ENCODE measurements at places on chromosomes 4 and X. TPM values are rescaled to one million over a fixed set of nuclear protein-coding genes. Genes with fewer than 3 reads are reported as not detected.

- no peak overlapping the region for H3K4me3 ChIP-seq
- no peak for DNase-seq
- no peaks in the 10 kb centered on the region for H3K36me3 ChIP-seq
- H3K27me3 ChIP-seq: no peaks in the 10 kb centered on the region
Observed at GRCh38 chr4:54731552-54731951, 73.8 kb downstream of the KIT start.

- no peaks in the 10 kb centered on the region for H3K36me3 ChIP-seq
- H3K4me3 ChIP-seq: no peak overlapping the region
- no peak for DNase-seq
- no peak overlapping the region for H3K27ac ChIP-seq
- no peaks in the 10 kb centered on the region for H3K4me1 ChIP-seq
Observed at GRCh38 chrX:28880136-28880535, 292.9 kb downstream of the IL1RAPL1 start.

NUDT6 gene
- total RNA-seq: 4.0 TPM

DNA sequence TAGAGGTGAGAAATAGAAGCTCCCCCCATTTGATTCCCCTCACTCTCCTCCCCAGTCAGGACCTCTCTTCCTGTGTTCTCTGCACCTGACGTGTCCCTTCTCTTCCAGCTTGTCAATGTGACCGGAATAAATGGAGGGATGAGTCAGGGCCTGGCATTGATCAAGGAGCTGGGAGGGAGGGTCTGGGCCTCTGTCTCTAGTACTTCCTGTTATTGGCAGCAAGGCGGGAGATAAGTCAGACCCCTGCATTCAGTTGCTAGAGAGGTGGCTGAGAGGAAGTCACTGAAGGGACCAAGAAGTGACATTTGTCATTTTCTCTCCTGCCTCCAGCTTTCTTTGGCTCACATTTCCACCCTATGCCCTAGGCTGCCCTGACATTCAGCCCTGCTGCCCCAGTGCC, 35.1 kb upstream of the ZNF41 start:
- no peaks in the 10 kb centered on the region for H3K4me1 ChIP-seq
- no peak for DNase-seq
- no peaks in the 10 kb centered on the region for H3K27me3 ChIP-seq
- no peak overlapping the region for H3K4me3 ChIP-seq
- H3K27ac ChIP-seq: no peak overlapping the region

MAP7D2 gene
- total RNA-seq: 0.23 TPM

VAMP7 gene
- total RNA-seq: 38.3 TPM

- H3K27me3 ChIP-seq: no peaks in the 10 kb centered on the region
- no peaks in the 10 kb centered on the region for H3K4me1 ChIP-seq
Observed at GRCh38 chr4:34091451-34091850, 2152.9 kb downstream of the ARAP2 start.

- no peaks in the 10 kb centered on the region for H3K27me3 ChIP-seq
- H3K4me1 ChIP-seq: no peaks in the 10 kb centered on the region
- H3K36me3 ChIP-seq: no peaks in the 10 kb centered on the region
- no peak overlapping the region for H3K4me3 ChIP-seq
Observed at GRCh38 chrX:107629540-107629909, 1.2 kb downstream of the PRPS1 start.

GRCh38 chr4:8580321-8581093, at the start of gene GPR78:
Gene GPR78 (plus strand): TSS chr4:8580392. CDS start chr4:8580983, 591 bp downstream.
- H3K27me3 ChIP-seq: no peaks in the 10 kb centered on the region
- no peaks in the 10 kb centered on the region for H3K4me1 ChIP-seq
- H3K27ac ChIP-seq: no peak within 1 kb of the TSS
- no peaks in the 10 kb centered on the region for H3K36me3 ChIP-seq
- no peak within 1 kb of the TSS for H3K4me3 ChIP-seq

FAM114A1 gene
- 104 TPM for total RNA-seq

DNA sequence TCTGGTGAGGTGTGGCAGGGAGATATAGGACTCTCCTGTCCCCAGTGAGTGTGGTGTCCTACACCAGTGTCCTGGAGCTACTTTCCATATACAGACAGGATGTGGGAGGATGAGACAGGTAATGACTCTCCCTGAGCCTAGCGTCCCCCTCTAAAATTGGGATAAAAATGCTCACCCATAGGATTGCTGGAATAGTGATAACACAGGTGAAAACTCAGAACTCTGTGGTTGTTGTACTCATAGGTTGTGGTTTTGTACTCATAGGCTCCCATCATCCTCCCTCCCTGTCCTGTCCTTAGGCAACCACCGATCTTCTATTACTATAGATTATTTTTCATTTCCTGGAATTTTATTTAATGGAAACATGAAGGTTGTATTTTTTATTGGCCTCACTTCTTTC, 60.7 kb upstream of the NXF3 start:
- no peak overlapping the region for H3K4me3 ChIP-seq
- no peak for DNase-seq
- H3K4me1 ChIP-seq: no peaks in the 10 kb centered on the region
- H3K27ac ChIP-seq: no peak overlapping the region
- no peaks in the 10 kb centered on the region for H3K27me3 ChIP-seq
- no peaks in the 10 kb centered on the region for H3K36me3 ChIP-seq

DNA sequence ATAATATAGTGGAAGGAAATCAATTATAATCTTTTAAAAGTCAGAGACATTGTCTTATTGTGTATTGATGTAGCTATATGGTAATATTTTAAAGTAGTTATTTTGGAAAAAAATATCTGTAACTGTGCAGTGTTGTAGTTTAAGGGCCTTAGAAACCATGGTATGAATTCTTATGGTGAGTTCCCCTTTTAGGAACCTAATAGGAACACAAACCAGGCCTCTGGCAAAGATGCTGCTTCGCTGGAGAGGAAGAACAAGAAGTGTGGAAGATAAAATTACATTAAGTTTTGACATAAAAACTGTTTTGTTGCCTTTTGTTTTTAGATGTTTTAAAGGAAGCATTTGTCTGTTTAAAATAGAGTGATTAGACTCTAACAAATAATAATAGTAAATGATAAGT, 10.9 kb upstream of the TMPRSS11D start:
- no peak overlapping the region for H3K4me3 ChIP-seq
- no peaks in the 10 kb centered on the region for H3K36me3 ChIP-seq
- no peaks in the 10 kb centered on the region for H3K4me1 ChIP-seq
- no peak for DNase-seq

MAP3K15 gene
- total RNA-seq: 0.16 TPM

IL21 gene
- total RNA-seq: not detected

NPNT gene
- 354 TPM for total RNA-seq

DNA sequence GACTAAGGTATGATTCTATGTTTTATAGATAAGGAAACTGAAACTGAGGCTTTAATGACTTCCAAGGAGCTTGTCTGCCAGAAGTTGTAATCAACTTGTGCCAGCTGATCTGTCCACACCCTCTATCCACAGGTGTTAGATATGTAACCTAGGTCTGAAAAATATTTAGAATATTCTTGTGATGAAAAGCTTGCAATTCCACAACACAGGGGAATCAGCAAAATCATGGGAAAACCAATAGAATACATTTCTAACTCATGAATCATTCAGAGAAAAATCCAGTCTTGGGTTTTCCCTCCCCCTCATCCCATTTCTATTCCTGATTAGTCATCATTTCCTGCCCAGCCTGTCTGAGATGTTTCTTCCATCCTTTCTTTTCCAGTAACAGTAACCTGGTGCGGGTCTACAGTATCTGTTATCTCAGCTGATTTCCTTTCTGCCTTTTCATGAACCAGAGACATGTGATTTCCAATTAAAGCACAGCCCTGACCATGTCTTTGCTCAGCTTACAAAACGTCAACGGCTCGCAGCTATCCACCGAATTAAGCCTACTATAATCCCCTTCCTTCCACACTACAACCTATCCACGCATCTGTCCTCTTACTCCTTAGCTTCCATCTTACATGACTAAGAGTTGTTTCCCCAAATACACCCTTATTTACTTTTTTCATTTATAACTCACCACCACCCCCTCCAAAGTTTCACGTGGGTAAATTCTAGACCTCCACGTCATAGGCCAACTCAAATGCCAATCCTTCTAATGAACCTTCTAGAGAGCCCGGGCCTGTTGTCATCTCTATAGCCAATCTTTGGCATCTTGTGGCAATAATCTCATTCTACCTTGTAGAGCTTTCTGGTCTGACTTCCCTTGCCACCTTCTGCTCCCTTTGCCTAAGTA, 961 bp upstream of the NOCT start:
- H3K36me3 ChIP-seq: no peaks in the 10 kb centered on the region
- peak overlapping the region; percentile 29 for H3K27ac ChIP-seq
- DNase-seq: no peak
- no peaks in the 10 kb centered on the region for H3K4me1 ChIP-seq
- H3K4me3 ChIP-seq: peak overlapping the region; percentile 58

DNA sequence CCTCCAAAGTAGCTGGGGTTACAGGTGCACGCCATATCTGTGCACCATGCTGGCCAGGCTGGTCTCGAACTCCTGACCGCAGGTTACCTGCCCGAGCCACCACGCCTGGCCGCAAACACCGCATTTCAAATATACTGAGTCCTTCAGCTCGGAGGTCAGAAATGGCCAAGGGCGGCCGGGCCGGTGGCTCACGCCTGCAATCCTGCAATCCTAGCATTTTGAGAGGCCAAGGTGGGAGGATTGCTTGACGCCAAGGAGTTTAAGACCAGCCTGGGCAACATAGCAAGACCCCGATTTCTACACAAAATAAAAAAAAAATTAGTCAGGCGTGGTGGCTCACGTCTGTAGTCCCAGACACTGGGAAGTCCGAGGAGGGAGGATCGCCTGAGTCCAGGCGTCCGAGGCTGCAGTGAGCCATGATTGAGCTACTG, 71.9 kb upstream of the PPP2R3B start:
- H3K36me3 ChIP-seq: no peaks in the 10 kb centered on the region
- H3K27me3 ChIP-seq: no peaks in the 10 kb centered on the region
- H3K4me3 ChIP-seq: no peak overlapping the region
- H3K4me1 ChIP-seq: no peaks in the 10 kb centered on the region

- no peaks in the 10 kb centered on the region for H3K36me3 ChIP-seq
- no peaks in the 10 kb centered on the region for H3K27me3 ChIP-seq
- H3K4me1 ChIP-seq: peaks cover 4% of the 10 kb centered on the region
- peak overlapping the region; percentile 53 for H3K27ac ChIP-seq
- DNase-seq: no peak
Observed at GRCh38 chr4:15717086-15717485, 14.2 kb downstream of the BST1 start.

DNA sequence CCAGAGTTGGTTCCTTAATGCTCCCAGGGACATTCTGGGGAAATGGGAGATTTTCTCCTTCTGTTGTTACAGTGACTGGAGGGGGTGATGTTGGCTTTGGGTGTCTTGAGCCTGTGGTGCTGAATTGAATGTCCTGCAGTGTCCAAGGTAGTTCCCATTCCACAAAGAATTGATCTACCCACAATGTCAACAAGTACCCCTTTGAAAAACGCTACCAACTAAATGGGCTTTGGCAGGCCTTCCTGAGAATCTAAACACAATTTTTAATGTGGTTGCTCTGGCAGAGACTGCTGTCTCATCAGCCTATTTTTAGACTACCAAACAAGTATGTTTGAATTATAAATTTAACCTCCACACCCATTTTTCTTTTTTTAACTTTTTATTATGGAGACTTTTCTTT, 69.4 kb downstream of the CCKAR start:
- H3K4me3 ChIP-seq: no peak overlapping the region
- H3K36me3 ChIP-seq: no peaks in the 10 kb centered on the region
- H3K27me3 ChIP-seq: no peaks in the 10 kb centered on the region
- no peaks in the 10 kb centered on the region for H3K4me1 ChIP-seq
- DNase-seq: no peak

SGCB gene
- total RNA-seq: 72.6 TPM

ADH7 gene
- total RNA-seq: not detected

DNA sequence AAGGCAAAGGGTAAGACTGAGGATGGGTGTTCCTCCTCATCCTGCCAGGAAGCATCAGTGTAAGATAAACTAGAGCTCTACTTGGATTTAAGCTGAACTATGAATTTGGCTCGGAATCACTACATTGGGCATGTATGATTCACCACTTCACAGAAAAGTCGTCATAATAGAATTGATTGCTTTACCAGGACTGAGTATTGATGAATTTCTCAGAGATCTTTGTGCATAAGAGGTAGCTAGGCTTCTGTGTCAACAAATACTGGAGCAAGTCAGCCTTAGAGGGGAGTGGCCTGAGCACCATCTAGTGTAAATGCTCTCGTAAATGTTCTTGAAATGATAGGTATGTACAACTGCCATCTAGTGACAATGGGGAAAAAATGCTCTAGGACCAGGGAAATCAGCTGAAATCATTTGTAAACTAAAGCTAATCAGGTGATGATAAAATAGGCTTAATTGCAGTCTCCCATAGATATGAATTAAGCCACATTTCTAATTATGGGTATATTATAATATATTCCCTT, 309.5 kb upstream of the FMR1 start:
- no peaks in the 10 kb centered on the region for H3K27me3 ChIP-seq
- H3K36me3 ChIP-seq: no peaks in the 10 kb centered on the region
- no peak for DNase-seq

DNA sequence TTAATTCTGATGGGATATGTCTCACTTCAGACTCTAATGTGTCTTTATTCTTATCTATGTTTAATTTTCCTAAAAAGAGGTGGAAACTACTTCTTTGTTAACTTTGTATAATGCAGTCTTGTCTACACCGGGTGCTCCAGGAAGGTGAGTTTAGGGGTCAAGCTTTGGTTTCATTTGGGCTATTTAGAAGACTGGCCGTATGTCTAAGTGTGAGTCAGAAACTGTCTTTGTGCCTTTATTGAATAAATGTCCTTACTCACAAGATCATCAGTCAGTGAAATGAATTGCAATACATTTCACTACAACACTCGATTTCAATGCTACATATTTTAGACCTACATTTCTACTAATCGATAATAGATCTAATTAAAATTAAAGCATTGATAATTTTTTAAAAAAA, 56.2 kb downstream of the PROM1 start:
- H3K4me1 ChIP-seq: peaks cover 3% of the 10 kb centered on the region
- no peak overlapping the region for H3K4me3 ChIP-seq
- no peaks in the 10 kb centered on the region for H3K36me3 ChIP-seq
- H3K27ac ChIP-seq: no peak overlapping the region
- no peaks in the 10 kb centered on the region for H3K27me3 ChIP-seq
- DNase-seq: no peak

ZNF674 gene
- total RNA-seq: 5.1 TPM

- DNase-seq: peak; percentile 64
- H3K27ac ChIP-seq: no peak overlapping the region
- H3K27me3 ChIP-seq: no peaks in the 10 kb centered on the region
- no peaks in the 10 kb centered on the region for H3K4me1 ChIP-seq
- no peaks in the 10 kb centered on the region for H3K36me3 ChIP-seq
Observed at GRCh38 chrX:91435395-91435794, 756 bp downstream of the PABPC5 start.

DNA sequence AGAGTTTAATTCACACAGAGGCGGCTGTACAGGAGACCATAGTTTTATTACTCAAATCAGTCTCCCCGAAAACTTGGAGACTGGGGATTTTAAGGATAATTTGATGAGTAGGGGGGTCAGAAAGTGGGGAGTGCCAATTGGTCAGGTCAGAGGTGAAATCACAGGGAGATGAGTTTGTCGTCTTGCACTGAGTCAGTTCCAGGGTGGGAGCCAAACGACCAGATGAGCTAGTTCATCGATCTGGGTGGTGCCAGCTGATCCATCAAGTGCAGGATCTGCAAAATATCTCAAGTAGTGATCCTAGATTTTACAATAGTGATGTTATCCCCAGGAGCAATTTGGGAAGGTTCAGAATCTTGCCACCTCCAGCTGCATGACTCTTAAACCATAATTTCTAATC, 4.0 kb downstream of the ETFDH start:
- DNase-seq: no peak
- H3K36me3 ChIP-seq: no peaks in the 10 kb centered on the region
- no peak overlapping the region for H3K27ac ChIP-seq
- no peak overlapping the region for H3K4me3 ChIP-seq

- H3K4me1 ChIP-seq: no peaks in the 10 kb centered on the region
- DNase-seq: no peak
- H3K4me3 ChIP-seq: no peak overlapping the region
- no peaks in the 10 kb centered on the region for H3K36me3 ChIP-seq
- H3K27ac ChIP-seq: no peak overlapping the region
Observed at GRCh38 chrX:65196758-65197360, 220.6 kb upstream of the ZC4H2 start.

Measured in aorta (tissue), 5 donors.